ENCODE measurements at places on chromosomes 4 and X.

DNA sequence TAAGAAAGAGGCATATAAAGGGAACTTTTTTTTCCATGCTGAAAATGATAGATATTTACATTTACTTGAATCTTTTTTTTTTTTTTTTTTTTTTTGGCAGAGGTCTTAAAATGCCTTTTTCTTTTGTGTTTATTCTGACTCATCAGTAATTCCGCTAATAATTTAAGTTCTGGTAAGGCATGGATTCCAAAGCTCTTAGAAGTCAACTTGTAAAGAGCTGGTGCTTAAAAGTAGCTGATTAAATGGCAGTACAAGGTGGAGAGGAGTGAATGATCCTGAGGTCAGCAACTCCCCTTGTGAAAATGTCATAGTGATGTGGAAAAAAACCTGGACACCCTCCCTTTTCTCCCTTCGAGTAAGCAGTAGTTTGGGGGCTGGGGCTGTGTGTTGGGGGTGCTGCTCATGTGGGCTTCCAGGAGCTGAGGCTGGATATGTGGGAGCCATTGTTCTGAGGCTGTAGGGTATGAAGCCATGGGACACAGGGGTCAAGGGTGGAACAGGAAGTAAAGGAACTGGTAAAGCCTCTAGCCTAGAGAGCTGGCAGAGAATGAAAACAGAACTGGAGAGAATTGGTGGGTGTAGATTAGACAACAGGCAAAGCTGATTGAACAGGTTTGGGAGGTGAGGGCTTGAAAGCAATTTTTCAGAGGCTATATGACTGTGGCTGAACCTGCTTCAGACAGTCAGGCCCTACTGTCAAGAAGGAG is 41.0 kb upstream of the PITX2 start:
- DNase-seq: no peak

- no peak for DNase-seq
Measured at GRCh38 chr4:156347412-156348075, 393.9 kb upstream of the CTSO start.

- DNase-seq: no peak
Measured at GRCh38 chrX:12400218-12400617, 261.9 kb downstream of the FRMPD4 start.

GRCh38 chrX:17007134-17007768 is 60.8 kb downstream of the REPS2 start:
- DNase-seq: no peak

GRCh38 chrX:22276781-22277180 is 4.1 kb downstream of the CBLL2 start:
- no peak for DNase-seq

- DNase-seq: no peak
Measured at GRCh38 chrX:40095583-40096394, 2.0 kb downstream of the BCOR start.

GRCh38 chr4:123352240-123352945 is 44.2 kb upstream of the SPRY1 start:
- DNase-seq: no peak

DNA sequence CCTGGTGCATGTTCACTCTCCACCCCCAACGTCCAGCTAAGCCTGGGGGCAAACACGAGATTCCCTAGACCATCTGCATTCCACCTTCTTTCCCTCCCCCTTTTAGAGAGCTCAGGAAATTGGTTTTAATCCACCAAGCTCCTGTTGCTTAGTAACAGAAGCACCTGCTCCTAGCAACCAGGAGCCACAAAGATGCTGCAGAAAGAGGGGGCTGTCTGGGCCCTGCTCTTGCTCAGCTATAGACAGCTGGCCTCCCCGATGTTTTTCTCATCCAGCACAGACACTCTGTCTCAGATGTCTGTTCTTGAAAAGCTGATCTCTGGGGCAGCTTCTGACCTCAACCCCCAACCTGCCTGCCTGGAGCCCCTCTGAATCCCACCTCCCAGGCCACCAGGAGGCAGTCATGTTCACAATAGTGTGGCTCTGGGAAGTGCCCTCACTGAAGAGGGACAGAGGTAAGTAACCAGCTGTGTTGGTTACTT is 71.5 kb downstream of the SLC16A2 start:
- DNase-seq: no peak

DNA sequence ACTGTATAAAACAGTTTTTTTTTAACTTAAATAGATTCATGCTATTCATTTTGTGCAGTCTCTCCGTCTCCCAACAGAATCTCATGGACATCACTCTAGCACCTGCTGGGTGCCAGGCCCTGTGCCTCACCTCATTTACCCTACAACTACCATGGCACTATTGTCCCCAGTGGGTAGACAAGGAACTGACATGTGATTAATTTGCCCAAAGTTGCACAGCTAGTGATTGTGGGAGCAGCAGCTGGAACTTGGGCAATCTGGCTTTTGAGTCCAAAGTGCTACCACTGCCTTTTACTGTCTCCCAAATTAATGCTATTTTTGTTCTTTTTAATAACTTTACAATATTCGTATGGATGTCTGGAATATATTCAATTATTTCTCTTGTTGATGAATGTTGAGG is 11.2 kb upstream of the PGRMC2 start:
- no peak for DNase-seq

GRCh38 chr4:28226962-28227361 is 1366.3 kb downstream of the STIM2 start:
- DNase-seq: no peak

GRCh38 chr4:7334521-7335275 is 100.0 kb downstream of the PSAPL1 start:
- no peak for DNase-seq

DNA sequence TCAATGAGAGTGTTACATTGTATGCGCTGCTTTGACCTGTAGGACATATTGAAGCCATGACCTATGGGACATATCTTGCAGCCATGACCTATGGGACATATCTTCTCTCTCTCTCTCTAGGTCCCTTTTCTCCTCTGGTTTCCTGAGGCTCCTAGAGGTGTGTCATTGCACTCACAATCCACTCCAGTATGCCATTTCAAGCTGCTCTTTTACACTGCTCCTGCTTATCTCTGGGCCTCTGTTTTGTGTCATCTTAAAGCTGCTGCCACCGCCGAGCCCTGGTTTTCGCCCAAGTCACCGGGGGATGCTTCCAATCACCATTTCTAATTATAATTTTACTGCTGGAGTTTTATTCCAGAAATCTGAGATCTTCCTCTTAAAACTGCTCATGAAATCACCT is 336.1 kb downstream of the GALNTL6 start:
- DNase-seq: no peak

- no peak for DNase-seq
Measured at GRCh38 chrX:50108264-50108663, 92.5 kb downstream of the AKAP4 start.

- DNase-seq: no peak
Measured at GRCh38 chrX:38473701-38474100, 87.6 kb upstream of the TSPAN7 start.

DNA sequence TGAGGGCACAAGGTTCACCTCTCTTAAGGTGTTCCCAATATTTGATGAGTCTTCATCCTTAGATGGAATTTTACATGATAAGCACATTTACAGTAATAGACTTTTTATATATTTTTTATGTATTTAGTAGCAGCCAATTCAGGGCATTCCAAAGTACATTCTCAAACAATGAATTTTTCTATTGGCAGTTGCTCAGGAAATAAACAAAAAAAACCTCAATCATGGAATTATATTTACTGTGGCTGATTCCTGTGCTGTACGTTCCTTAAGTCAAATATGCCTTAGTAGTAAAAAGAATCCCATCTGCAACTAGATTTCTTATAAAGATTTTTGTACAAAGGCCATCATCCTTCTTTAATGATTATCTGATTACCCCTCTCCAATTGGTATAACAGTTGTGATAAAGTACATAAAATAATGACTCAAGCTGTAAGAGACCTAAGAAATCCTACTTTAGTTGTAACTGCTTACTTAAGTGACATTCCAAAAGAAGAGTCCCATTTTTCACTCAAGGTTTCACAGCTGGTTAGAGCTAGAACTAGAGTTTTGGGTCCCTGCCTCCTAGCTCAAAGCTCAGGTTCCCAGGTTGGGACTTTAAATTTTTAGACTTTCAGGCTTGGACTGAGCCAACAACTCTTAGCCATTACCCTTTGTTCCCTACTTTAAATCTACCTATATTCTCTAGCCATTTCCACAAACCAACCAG is 152.7 kb downstream of the FHIP1A start:
- no peak for DNase-seq

- no peak for DNase-seq
Measured at GRCh38 chr4:186144198-186144945, 39.9 kb downstream of the FAM149A start.

- no peak for DNase-seq
Measured at GRCh38 chr4:130812117-130812765, 1716.3 kb downstream of the C4orf33 start.

DNA sequence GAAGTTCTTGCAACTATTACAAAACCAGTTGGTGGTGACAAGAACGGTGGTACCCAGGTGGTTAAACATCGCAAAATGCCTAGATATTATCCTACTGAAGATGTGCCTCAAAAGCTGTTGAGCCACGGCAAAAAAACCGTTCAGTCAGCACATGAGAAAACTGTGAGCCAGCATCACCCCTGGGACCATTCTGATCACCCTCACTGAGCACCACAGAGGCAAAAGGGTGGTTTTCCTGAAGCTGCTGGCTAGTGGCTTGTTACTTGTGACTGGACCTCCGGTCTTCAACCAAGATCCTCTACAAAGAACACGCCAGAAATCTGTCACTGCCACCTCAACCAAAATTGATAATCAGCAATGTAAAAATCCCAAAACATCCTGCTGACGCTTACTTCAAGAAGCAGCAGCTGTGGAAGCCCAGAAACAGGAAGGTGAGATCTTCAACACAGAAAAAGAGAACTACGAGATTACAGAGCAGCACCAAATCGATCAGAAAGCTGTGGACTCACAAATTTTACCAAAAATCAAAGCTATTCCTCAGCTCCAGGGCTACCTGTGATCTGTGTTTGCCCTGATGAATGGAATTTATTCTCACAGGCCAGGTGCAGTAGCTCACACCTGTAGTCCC is 21.4 kb upstream of the SLC10A6 start:
- no peak for DNase-seq

All from stimulated activated naive CD4-positive, alpha-beta T cell (primary cell).